ENCODE measurements at places on chromosomes 12 and 14.

GRCh38 chr12:50786498-50787231, 22.8 kb downstream of the ATF1 start:
- DNase-seq = no peak

- DNase-seq = no peak
These were observed 2.6 kb downstream of the NKX2-1 start for GRCh38 chr14:36517242-36518030.

DNA sequence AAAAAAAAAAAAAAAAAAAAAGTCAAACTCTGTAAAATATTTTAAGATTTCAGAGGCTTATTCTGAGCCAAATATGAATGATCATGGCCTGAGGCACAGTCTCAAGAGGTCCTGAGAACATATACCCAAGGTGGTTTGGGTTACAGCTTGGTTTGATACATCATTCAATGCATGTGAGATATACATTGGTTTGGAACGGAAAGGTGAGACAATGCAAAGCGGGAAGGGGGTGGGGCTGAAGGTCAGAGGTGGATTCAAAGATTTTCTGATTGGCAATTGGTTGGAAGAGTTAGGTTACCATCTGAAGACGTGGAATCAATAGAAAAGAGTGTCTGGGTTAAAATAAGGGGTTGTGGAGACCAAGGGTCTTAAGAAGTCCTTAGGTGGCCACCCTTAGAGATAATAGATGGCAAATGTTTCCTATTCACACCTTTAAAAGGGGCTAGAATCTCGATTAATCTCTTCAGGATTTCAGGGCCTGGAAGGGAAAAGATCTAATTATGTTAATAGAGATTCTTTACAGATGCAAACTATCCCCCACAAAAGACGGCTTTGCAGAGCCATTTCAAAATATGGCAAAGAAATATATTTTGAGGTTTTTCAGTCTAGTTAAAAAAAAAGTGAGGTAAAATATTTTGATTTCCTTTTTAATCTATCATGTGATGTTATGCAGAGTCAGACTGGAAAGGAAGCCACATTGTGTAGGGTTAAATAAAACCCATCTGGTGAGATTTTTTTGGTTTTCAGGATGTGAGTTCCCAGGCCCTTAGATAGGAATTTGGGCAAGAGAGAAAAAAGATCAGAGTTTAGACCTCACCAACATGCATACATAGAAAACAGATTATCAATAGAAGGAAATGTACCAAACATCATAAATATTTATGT, 173.8 kb upstream of the CNOT2 start:
- no peak for DNase-seq

DNA sequence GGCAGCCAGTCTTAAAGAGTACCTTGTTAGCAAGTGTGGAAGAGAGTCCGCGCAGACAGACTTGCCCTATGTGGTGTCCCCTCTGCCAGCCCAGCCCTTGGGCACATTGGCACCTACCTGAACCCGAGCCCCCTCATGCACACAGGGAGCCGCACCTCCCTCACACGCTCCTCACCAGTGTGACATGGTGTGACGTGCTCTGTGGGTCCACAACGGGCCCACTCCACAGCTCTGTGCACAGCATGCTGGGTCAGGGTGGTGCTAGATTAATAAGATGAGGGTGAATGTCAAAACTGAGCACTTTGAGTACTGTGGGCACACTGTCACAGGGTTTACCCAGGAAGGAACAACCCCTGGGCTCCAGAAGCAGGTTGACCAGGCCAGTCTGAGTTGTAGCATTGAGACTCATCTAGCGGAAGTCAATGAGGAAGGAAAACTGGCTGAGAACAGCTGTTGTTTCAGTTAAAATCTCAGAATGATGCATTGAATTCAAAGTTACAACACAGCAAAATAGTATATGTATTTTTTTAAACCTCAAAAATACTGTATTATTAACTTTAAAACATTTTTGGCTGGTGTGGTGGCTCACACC, 53.4 kb upstream of the AMN start:
- DNase-seq = no peak

DNA sequence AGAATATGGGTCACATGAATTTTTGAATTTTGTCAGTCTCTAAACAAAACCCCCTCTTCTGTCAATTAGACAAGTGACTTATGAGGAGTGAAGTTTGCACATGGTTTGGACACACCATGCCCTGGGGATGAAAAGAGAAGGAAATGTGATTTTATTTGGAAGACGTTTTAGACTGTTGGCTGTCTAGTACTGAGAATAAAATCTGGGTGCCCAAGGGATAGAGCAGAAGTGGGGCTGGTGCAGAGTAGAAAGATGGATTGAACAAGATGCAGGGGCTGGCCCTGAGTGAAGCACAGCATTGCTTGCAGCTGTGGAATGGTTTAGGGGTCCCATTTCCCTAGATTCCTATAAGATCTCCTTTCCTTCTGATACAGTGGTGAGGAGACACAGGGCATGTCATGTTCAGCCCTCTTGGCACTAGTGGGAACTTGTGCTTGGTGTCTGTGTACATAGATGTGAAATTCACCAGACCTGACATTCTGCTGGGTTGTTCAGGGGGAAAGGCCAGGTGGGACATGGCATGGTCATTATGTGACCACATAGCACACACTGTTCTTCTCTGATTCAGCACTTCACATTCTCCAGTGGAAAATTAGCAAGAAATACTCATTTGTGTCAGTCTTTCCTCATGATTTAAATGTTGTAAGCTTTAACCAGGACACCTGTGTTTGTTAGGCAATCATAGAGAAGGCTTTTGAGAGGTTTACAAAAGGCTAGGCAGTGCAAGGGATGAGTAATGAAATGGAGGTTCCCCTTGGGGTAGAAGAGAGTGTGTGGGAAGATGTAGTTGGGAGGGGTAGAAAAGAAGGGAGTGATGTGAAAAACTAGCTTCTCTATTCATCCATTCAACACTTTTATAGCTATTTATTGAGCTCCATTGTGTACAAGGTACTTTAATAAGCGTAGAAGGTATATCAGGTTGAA, 202.3 kb upstream of the IGF1 start:
- no peak for DNase-seq

DNA sequence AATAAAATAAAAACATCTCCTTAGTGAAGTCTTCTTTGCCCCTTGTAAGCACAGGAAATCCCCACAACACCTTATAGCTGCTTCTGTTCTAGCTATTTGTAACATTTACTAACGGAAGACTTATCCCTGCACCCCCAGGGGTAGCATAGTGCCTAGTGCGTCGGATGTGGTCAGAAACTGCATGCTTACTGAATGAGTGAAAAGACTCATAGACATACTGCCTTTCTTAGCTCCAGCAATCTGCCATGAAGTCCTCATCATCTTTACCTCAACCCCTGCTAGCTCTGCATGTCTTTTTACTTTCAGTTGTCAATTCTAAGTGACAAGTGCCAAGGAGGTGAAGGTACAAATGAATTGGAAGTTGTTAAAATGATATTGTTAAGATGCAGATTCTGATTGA, 12.9 kb downstream of the RIOX1 start:
- no peak for DNase-seq

All from GOT3 (cell line).